ENCODE measurements at places on chromosomes 2 and 18. TPM values are rescaled to one million over a fixed set of nuclear protein-coding genes. Genes with fewer than 3 reads are reported as not detected.

Gene REG3G
- not detected for total RNA-seq

Gene SNORC
- total RNA-seq, result 0.83 TPM

DNA sequence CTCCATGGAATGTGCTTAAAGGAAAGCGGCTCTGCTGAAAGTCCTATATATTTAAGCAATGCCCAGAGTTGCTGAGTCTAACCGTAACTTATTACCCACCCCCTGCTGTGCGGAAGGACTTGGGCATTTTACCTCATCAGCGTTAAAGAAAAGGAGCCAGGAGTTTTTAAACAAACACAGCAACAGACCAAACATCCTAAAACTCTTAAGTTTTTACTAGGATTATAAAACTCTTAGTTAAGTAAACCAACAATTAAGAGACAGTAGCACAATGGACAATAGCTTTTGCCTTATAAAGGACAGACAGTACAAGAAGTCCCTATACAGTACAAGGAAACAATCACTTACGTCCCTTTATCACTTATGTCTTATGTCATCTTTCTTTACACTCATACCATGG lies 90.2 kb downstream of the ZNF521 start:
- H3K4me3 ChIP-seq, result no peak overlapping the region
- no peak for DNase-seq
- no peak overlapping the region for H3K27ac ChIP-seq

DNA sequence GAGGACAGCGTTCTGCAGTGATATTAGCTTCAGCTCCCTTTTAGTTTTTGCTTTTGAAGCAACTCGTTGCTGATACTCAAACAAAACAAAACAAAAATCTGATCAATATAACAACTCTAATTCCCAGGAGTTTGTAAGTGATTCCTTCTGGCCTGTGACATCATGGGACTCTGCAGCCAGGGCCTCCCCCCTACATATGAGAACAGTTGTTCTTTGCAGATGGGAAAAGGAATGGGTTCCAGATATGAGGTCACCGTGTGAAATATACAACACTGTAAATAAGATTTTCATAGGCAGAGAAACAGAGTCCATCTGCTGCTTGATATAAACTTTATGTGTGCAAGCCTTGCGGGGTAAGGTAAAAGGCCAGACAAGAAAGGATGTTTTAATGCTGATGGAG lies 56.7 kb downstream of the DIS3L2 start:
- DNase-seq, result peak; percentile 54
- H3K4me1 ChIP-seq, result no peaks in the 10 kb centered on the region
- no peak overlapping the region for H3K4me3 ChIP-seq

DNA sequence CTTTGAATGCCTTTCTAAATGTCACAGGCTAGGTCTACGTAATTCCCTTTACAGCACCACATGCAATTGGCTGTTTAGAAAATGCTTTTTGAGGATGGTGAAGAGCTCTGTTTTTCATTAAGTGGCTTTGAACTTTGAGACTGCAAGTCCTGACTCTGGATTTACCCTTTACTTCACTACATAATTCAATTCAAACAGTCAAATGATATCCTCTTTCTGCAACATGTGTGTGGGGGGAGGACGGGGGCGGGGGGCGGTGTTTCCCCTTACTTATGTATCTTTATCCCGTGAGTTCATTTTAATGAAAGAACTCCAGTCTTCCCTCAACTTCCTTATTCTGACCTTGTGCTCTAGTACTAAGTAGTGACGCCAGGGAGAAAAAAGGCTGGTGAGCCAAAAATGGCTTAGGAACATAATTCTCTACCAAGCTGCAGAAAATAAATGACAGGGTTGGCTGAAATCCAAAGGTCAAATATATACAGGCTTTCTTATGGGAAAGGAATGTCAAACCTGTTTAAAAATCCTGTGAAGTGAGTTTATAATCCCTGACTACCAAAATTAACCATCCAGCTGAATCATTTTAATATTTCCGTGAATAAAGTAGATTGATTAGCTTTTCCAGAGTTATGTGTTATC lies 119.6 kb downstream of the SLC8A1 start:
- no peak overlapping the region for H3K4me3 ChIP-seq
- no peak overlapping the region for H3K27ac ChIP-seq
- DNase-seq, result peak; percentile 86
- H3K4me1 ChIP-seq, result no peaks in the 10 kb centered on the region

DNA sequence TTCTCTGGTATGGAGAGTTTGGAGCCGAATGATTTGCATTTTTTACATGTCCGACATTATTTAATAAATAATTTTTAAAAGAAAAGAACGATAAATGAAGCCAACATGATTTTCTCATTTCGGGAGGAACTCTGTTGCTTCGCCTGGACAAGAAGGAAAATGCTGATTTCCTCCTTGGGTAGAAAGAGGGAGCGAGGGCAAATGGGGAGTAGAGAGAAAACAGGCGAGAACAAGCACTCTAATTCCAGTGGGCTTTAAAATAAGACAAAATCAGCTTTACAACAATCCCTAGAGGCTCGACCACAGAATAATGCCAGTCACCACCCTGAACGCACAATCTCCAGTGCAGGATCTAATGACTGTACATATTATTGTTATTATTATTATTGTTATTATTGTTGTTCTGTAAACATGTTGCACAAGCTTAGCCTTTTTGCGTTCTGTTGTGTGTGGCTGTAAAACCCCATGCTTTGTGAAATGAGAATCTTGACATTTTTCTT lies 3.7 kb downstream of the DLX1 start:
- H3K4me1 ChIP-seq, result peaks cover 6% of the 10 kb centered on the region
- H3K36me3 ChIP-seq, result no peaks in the 10 kb centered on the region
- peaks cover 86% of the 10 kb centered on the region for H3K27me3 ChIP-seq
- no peak overlapping the region for H3K4me3 ChIP-seq

All from fibroblast of lung (primary cell).